ENCODE measurements at places on chromosomes 5 and 9. TPM values are rescaled to one million over a fixed set of nuclear protein-coding genes. Genes with fewer than 3 reads are reported as not detected.

Gene LECT2
- not detected for total RNA-seq

Gene ADRA1B
- not detected for total RNA-seq

Gene TRPM3
- not detected for total RNA-seq

Gene TAF1L
- total RNA-seq: 0.04 TPM

Gene ZNF189
- 7.7 TPM for total RNA-seq

Gene PHAX
- total RNA-seq: 62.3 TPM

Gene ENHO
- not detected for total RNA-seq

Gene NUDT12
- 5.3 TPM for total RNA-seq

Gene ADAMTS12
- not detected for total RNA-seq

Gene PRKACG
- not detected for total RNA-seq

Gene SLC36A2
- total RNA-seq: not detected

Gene PCDH12
- total RNA-seq: 1.5 TPM

Gene C5orf58
- not detected for total RNA-seq

Gene IL9
- total RNA-seq: not detected

Gene GPR21
- 0.42 TPM for total RNA-seq

Gene NDUFAF2
- 48.5 TPM for total RNA-seq

Gene PCDHB4
- not detected for total RNA-seq

Gene CDHR2
- total RNA-seq: 0.44 TPM

Gene COL15A1
- 0.06 TPM for total RNA-seq

Gene SOX30
- total RNA-seq: not detected

Gene C9orf153
- total RNA-seq: not detected

Gene ADRB2
- total RNA-seq: 0.18 TPM

Gene ADAMTS19
- not detected for total RNA-seq

Gene SLC1A1
- 0.23 TPM for total RNA-seq

Gene SHOC1
- not detected for total RNA-seq

Gene CNTLN
- total RNA-seq: 0.60 TPM

Gene NXNL2
- not detected for total RNA-seq

Gene FOXI1
- total RNA-seq: not detected

Gene UQCRQ
- total RNA-seq: 652 TPM

Gene INSL4
- not detected for total RNA-seq

Gene GARNL3
- 2.0 TPM for total RNA-seq

Gene SYK
- total RNA-seq: 0.37 TPM

Gene CCDC187
- not detected for total RNA-seq

Gene C9orf85
- total RNA-seq: 13.2 TPM

Gene BTNL3
- not detected for total RNA-seq

Gene GABRA6
- not detected for total RNA-seq

Gene ORM2
- total RNA-seq: not detected

Gene KCNV2
- not detected for total RNA-seq

Measured in activated naive CD8-positive, alpha-beta T cell treated with anti-CD3 and anti-CD28 coated beads for 36 hours (primary cell).